GM12878 (cell line): ENCODE measurements at places on chromosomes 11 and 22. TPM values are rescaled to one million over a fixed set of nuclear protein-coding genes. Genes with fewer than 3 reads are reported as not detected.
A peak's percentile ranks its signal among the peaks of the same experiment; 100 is the strongest.

The MPZL2 gene
- total RNA-seq, result 3.2 and 4.4 TPM in 2 replicates

The IGLL1 gene
- total RNA-seq, result not detected in 2 replicates

The PRG3 gene
- not detected in 2 replicates for total RNA-seq

The NRIP3 gene
- total RNA-seq, result not detected in 2 replicates

GRCh38 chr11:13958641-13959400, 3.7 kb upstream of the SPON1 start:
- peaks cover 6% of the 10 kb centered on the region for H3K27me3 ChIP-seq
- no peaks in the 10 kb centered on the region for H3K36me3 ChIP-seq
- DNase-seq, result no peak
- H3K4me3 ChIP-seq, result no peak overlapping the region
- no peak overlapping the region for H3K27ac ChIP-seq
- H3K4me1 ChIP-seq, result no peaks in the 10 kb centered on the region

DNA sequence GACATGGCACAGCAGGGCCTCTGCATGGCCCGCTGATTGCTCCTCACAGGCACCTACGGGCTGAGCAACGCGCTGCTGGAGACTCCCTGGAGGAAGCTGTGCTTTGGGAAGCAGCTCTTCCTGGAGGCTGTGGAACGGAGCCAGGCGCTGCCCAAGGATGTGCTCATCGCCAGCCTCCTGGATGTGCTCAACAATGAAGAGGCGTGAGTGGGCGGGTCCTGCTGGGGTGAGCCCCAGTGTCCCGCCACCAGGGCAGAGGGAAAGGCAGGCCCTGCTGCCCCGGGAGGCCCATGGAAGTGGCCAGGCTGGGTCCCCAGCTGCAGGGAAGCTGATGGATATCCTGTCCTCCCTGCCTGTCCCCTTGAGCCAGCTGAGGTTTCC, 18.6 kb upstream of the DGCR8 start:
- H3K4me1 ChIP-seq, result no peaks in the 10 kb centered on the region
- H3K27me3 ChIP-seq, result no peaks in the 10 kb centered on the region
- no peak overlapping the region for H3K4me3 ChIP-seq
- H3K27ac ChIP-seq, result no peak overlapping the region
- H3K36me3 ChIP-seq, result peaks cover 9% of the 10 kb centered on the region

DNA sequence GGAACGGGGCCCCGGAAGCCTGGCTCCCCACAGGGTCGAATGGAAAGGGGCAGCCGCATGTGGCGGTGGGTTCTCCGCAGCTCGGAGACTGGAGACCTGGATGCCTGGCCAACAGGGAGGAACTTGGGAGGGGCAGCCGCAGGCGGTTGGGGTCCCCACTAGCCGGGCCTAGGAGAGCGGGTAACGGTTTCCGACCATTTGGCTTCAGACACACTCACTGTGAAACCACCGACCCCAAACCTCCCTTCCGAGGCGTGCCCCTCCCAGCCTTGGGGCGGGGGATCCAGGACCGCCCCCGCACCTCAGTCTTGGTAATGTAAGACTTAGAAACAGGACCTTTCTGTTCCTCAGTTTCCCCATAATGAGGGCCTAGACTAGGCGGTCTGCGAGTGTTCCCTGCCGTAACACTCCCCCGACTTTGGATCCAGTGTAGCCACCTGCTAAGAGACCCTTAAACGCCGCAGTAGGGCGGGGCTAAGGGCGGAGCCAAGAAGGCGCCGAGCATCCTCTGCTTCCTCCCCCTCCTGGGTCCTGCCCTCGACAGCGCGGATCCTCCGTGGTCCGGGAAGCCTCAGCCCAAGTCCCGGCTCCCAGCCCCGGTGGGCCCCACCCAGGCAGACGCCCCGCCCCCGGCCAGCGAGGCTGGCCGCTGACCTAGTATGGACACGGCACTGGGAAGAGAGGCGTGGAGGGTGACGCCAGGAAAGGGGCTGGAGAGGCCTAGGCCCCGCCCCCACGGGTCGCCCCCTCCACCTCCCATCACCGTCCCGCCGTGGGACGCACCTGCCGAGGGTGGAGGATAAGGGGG, 1.8 kb upstream of the RASGRP2 start:
- peaks cover 29% of the 10 kb centered on the region for H3K4me1 ChIP-seq
- H3K4me3 ChIP-seq, result peak overlapping the region; percentile 59
- no peaks in the 10 kb centered on the region for H3K36me3 ChIP-seq

- no peak overlapping the region for H3K27ac ChIP-seq
- H3K27me3 ChIP-seq, result peaks cover 28% of the 10 kb centered on the region
- H3K36me3 ChIP-seq, result no peaks in the 10 kb centered on the region
- H3K4me3 ChIP-seq, result no peak overlapping the region
- peaks cover 3% of the 10 kb centered on the region; the same call in 1 of the 2 replicates for H3K4me1 ChIP-seq
Measured at GRCh38 chr11:79437981-79438630, 2.7 kb downstream of the TENM4 start.

GRCh38 chr22:33958741-33959140, 38.5 kb upstream of the LARGE1 start:
- no peak for DNase-seq
- no peak overlapping the region for H3K4me3 ChIP-seq

GRCh38 chr11:130394615-130395014, 33.8 kb downstream of the ADAMTS8 start:
- H3K27me3 ChIP-seq, result peaks cover 4% of the 10 kb centered on the region; the same call in 1 of the 2 replicates
- H3K36me3 ChIP-seq, result no peaks in the 10 kb centered on the region
- no peaks in the 10 kb centered on the region for H3K4me1 ChIP-seq
- no peak overlapping the region for H3K4me3 ChIP-seq
- no peak for DNase-seq

- H3K27me3 ChIP-seq, result no peaks in the 10 kb centered on the region
- H3K4me1 ChIP-seq, result no peaks in the 10 kb centered on the region
- no peak overlapping the region for H3K4me3 ChIP-seq
- no peak for DNase-seq
- no peak overlapping the region for H3K27ac ChIP-seq
Measured at GRCh38 chr22:27435844-27436576, 365.5 kb downstream of the MN1 start.

GRCh38 chr11:101336858-101337257, 207.2 kb upstream of the PGR start:
- no peak for DNase-seq
- no peaks in the 10 kb centered on the region for H3K27me3 ChIP-seq
- H3K27ac ChIP-seq, result no peak overlapping the region
- no peaks in the 10 kb centered on the region for H3K36me3 ChIP-seq

GRCh38 chr11:13859892-13860291, 102.6 kb upstream of the SPON1 start:
- H3K36me3 ChIP-seq, result no peaks in the 10 kb centered on the region
- H3K4me1 ChIP-seq, result no peaks in the 10 kb centered on the region
- H3K27me3 ChIP-seq, result no peaks in the 10 kb centered on the region
- DNase-seq, result no peak
